ENCODE measurements at places on chromosomes 6 and 20.
A peak's percentile ranks its signal among the peaks of the same experiment; 100 is the strongest.

GRCh38 chr6:144390886-144391285, 105.8 kb downstream of the UTRN start:
- no peak for DNase-seq

GRCh38 chr6:131995917-131996316, 44.7 kb upstream of the CCN2 start:
- peak; percentile 50 for DNase-seq

DNA sequence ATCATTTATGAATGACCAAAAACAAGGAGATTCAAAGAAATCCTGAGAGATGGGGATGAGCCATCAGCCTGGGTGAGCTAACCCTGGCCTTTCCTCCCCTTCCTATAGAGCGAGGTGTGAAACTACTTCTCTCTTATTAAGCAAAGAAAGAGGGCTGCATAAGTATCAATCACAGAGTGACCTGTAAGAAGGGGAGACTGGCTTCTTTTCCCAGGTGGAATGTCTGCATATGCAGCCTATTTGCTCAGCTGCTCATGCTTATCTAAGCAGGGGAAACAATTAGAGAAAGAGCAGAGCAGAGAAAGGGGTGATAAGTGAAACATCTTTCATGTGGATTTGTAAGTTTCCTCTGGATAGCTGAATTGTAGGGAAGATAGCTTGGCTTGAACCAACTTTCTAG, 160.0 kb downstream of the PKHD1 start:
- no peak for DNase-seq

GRCh38 chr20:44461142-44461802, 14.4 kb upstream of the TTPAL start:
- DNase-seq = no peak

- DNase-seq = no peak
Measured at GRCh38 chr6:141641406-141641805, 491.3 kb upstream of the GJE1 start.

DNA sequence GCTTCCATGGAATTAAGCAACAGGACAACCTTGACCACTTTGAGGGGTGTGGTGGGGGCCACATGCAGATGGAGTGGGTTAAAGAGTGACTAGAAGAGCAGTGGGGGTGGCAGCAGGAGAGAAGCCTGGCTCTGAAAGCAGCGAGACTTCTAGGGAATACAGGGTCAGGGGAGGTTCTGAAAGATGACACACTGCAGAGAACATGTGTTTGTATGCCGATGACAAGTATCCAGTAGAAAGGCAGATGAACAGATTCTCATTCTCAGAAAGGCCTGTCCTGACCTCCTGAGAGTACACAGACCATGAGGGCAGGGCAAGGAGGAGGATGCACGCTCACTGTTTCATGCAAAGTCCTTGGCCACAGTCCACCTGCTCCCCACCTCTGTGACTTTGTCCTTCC, 2.9 kb downstream of the LPA start:
- no peak for DNase-seq

Measured in AG08396 (cell line).